Activated T-cell treated with anti-CD3 and anti-CD28 coated beads for 1 hour (primary cell): ENCODE measurements at places on chromosomes 6 and 20.

DNA sequence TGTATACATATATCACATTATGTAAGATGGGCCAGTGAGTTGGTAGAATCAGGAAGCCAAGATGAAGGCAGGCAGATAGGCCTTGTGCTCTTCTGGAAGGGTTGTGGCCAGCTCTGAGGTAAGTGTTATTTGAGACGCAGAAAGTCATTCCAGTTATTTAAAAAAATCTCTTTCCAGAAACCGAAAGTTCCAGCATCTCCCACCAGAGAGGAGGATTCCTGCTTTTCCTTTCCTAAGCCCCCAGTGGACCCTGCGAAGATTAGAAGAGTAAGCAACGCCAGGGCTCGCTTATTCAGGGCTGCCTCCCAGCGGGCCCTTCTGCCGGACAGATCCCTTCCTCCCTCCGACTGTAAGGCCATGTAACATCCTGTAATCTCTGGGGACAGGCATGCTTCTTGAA, 20.4 kb downstream of the ARMC2 start:
- DNase-seq = no peak

DNA sequence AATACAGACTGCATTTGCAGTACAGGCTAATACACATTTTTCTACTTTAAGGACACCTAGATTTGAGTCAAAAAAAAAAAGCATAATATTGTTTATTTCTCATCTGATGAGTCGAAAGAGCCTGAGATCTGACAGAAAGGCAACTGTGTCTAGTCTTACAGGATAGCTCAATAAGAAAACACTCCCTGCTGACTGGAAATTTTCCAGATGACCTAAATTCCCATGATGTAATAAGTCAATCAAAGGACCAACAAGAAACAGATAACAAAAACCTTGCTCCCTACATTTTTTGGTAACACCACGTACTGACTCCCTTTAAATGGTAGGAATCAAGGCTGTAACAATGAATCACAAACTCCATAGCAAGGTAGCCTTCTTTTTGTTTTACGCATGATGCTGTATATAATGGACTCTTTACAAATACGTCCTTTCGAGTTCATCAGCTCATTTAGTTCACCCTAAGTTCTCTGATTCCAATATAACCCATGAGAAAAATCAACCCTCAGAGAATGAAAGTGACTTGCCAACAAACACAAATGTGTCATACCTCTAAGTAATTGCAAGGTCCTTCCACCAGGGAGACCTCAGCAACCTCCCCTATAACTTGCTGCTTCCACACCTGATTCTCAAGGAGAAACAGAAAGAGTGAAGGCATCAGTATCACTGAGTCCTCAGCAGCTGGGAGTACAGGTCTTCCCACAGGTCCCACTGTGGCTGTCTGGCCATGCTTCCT, 12.1 kb downstream of the TBX18 start:
- no peak for DNase-seq

- no peak for DNase-seq
These were observed 280.4 kb downstream of the PTPRK start for GRCh38 chr6:128240024-128240428.

DNA sequence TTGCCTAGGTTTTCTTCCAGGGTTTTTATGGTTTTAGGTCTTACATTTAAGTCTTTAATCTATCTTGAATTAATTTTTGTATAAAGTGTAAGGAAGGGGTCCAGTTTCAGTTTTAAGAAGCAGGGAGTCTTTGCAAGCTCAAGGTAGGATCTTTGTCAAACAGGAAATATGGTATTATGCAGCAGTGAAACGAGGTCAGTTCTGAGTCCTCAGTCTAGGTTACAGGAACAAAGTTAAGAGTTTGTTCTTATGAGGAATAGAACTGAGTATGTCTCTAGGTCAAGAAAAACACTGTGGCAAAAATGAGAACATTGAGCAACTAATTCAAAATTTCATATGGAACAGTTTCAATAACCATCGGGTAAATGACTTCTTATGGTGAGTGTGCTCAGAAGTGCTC, 63.6 kb downstream of the GCLC start:
- DNase-seq = no peak

- no peak for DNase-seq
These were observed 1361.8 kb upstream of the CITED2 start for GRCh38 chr6:140736231-140736630.

- no peak for DNase-seq
These were observed 13.0 kb upstream of the PPP1R14C start for GRCh38 chr6:150129616-150130505.

- DNase-seq = no peak
These were observed 72.8 kb upstream of the CEP85L start for GRCh38 chr6:118724211-118724610.

DNA sequence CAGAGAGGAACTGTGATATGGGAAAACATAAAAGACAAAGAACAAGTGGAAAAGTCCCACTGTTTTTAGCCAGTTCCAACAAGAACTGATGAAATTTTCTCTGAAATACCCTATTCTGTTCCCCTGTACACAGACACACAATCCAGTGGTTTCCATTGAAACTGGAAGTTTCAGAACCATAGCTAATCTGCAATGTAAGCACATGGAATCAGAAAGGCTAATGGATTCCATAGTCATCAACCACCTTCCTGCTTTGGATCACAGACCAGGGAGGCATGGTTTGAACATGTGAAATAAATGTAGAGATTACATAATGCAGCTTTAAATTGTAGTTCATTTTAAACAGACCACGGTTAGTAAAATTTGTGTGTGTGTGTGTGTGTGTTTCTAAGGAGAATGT, 242.1 kb downstream of the GJA1 start:
- no peak for DNase-seq

DNA sequence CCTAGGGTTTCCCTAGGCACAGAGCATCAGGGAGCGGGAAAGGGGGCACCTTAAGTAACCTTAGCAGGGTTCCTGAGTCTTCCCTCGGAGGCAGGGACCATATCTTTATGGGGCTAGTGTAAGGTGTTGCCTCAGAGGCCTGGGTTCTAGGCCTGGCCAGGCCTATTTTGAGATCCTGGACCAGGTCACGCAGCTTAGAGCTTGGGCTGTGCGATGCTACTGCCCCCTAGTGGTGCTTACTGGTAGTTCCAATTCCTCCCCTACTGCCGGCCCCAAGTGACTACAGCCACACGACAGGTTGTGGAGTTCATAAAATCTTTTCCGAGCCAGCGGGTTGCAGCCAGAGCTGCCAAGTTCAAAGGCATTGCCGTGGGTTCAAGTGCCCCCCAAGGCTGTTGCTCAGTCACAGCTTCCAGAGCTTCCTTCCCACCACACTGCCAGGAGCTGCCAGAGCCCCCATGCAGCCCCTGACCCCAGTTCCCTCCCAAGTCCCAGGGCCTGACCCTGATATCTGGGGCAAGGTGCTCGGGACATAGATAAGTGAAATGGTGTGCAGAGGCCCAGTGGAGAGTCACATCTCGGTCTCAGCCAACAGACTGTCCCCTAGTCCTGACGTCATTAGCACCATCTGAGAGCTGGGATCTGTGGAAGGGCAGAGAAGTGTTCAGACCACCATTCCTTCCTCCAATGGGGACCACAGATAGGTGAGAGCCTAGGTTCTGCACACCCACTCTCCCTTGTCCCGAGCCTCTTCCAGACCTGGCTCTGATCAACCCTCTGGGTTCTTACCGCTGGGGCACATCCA, 3.3 kb downstream of the LRRC73 start:
- DNase-seq = peak; percentile 71
